Activated naive CD8-positive, alpha-beta T cell treated with anti-CD3 and anti-CD28 coated beads, Interleukin-2, amount 50 U/mL, for 16 hours (primary cell): ENCODE measurements at places on chromosomes 1 and 21.

- no peak for DNase-seq
These were observed 65.7 kb downstream of the SDC3 start for GRCh38 chr1:30842697-30843354.

- DNase-seq, result no peak
These were observed 11.2 kb downstream of the OR2W3 start for GRCh38 chr1:247906504-247907047.

GRCh38 chr1:85295006-85295431 is 18.6 kb upstream of the BCL10 start:
- DNase-seq, result no peak

DNA sequence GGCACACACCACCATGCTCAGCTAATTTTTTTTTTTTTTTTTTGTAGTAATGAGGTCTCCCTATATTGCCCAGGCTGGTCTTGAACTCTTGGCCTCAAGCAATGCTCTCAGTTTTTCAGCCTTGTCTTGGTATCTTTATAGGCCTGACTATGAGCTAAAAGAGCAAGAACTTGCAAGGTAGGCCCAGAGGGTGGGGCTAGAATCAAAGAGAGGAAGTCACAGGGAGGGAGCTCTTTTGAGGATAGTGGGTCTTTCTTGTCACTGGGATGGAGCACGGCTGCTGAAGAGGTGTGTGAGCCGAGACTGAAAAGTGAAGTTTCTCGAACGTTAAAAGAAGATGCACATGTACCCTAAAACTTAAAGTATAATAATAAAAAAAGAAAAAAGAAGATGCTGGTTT is 260.0 kb upstream of the BEND5 start:
- no peak for DNase-seq
